ENCODE measurements at places on chromosomes 3 and 15. TPM values are rescaled to one million over a fixed set of nuclear protein-coding genes. Genes with fewer than 3 reads are reported as not detected.

DNA sequence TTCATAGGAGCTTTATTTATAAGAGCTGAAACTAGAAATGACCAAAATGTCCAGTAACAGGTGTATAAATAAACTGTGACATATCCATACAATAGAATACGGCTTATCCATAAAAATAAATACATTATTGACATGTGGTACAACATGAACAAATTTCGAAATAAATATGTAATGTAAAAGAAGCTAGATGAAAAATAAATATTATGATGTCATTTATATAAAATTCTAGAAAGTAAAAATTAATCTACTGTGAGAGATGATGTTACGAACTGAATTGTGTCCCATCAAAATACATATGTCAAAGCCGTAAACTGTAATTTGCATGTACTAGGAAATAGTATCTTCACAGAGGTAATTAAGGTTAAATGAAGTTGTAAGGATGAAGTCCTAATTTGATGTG is 1104.9 kb downstream of the NSUN3 start:
- DNase-seq = no peak

GRCh38 chr3:133448478-133449122 is 48.7 kb downstream of the BFSP2 start:
- DNase-seq = peak; percentile 77

The BCHE gene
- not detected for total RNA-seq

GRCh38 chr15:76196269-76197231 is 114.7 kb downstream of the ETFA start:
- no peak for DNase-seq

DNA sequence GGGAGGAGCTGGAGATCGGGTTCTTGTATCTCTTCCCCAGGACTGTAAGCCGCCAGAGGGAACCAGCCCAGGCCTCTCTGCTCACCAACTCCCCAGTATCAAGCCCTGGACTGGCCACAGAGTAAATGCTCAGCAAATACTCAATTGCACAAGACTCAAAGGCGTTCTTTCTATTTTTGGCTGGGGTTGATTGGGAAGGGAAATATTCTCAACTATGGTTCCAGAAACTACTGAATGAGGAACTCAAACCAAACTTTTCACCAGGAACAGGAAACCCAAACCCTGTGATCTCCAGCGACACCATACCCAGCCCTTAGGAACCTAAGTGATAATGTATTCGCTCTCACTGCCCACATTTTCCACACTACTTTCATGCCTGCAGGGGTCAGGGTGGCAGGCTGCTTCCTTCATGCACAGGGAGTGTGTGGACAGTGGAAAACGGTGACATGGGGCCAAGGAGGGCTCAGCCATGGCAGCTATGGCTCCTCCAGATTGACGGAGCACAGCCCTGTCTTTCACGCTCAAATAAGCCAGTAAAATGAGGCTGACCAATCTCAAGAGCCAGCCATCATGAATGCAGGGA is 124.7 kb upstream of the RAD18 start:
- no peak for DNase-seq

DNA sequence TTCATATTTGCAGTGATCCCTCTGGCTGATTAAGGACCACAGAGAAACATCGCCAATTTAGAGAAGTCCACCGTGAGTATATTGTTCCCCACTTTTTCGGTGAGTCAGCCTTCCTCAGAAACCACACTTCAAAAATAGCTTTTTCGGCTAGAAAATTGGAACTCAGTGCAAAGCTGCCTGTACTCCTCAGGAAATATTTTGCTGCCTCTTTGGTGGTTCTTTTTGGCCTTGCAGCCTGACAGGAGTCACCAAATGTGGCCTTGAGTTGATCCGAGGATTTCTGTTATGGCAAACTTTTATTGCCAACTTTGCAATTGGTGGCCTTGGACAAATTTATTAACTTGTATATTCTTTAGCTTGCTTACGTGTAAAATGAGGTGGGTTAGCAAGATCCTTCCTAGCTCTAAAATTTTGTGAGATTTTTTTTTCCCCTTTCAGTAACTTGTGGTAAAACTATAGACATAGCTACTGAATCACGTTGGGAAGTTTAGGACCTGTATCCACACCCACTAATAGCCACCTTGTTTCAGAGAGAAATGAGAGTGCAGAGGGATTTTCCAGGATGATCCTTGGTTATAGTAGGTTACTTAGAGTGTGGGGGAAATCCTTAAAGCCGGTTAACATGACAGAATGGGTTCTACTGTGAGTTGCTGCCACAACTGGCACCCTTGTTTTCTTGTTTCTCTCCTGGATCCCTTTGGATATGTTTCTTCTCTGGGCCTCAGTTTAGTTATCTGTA is 9.9 kb downstream of the ARL6IP5 start:
- peak; percentile 36 for DNase-seq

DNA sequence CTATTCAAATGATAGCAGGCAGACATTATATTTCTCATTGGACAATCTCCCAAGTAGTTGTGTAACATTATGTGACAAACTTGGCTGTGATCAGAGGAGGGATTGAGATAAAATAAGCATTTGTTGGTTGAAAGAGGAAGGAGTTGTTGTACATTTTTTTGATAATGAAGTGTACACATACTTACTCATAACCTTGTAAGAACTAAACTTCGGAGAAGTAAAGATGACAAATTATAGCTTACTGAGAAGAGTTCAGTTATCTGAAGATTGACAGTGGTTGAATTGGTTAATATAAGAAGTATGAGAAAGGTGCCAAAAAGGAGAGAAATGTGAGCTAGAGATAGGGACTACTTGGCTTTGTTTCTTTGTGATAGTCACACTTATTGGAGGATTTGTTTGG is 32.6 kb downstream of the STT3B start:
- no peak for DNase-seq

The SH2D7 gene
- total RNA-seq = not detected

- no peak for DNase-seq
Observed at GRCh38 chr3:174342171-174342570, 517.0 kb upstream of the NAALADL2 start.

Measured in activated CD8-positive, alpha-beta T cell treated with anti-CD3 and anti-CD28 coated beads for 36 hours (primary cell).